ENCODE measurements at places on chromosomes 2 and 18. TPM values are rescaled to one million over a fixed set of nuclear protein-coding genes. Genes with fewer than 3 reads are reported as not detected.

The PPM1G gene
- 121 TPM for total RNA-seq

DNA sequence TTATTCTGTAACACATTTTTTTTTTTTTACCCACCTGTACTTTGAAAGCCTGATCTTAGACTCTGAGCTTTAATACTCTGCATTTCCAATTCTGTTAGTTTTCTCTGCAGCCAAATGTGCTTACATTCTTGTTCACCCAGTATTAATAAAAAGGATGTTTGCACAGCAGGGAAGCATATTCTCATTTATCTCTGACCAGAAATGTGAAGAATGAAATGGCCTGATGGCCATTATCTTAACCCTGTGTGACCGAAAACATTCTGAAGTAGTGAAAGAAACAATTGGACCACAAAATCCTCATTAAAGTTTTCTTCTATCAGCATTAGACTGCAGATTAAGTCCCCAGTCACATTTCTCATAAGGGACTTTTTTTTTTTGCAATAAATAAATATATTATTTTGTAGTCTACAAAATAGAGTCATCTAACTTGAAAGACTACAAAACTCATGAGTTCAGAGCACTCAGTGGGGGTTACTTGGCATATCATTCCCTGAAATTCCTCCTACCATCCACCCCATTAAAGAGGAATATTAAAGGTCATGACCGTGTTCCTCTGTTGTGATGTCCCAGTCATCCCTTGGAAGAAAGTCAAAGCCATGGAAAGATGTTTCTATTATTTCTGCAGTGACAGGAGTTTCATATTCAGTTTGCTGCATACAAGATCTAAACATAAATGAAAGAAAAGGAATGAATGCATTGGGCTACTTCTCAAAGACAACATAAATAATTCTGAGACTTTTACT is 364.4 kb downstream of the RND3 start:
- no peak overlapping the region for H3K27ac ChIP-seq
- H3K4me1 ChIP-seq, result peaks cover 38% of the 10 kb centered on the region
- no peak overlapping the region for H3K4me3 ChIP-seq
- H3K27me3 ChIP-seq, result no peaks in the 10 kb centered on the region

DNA sequence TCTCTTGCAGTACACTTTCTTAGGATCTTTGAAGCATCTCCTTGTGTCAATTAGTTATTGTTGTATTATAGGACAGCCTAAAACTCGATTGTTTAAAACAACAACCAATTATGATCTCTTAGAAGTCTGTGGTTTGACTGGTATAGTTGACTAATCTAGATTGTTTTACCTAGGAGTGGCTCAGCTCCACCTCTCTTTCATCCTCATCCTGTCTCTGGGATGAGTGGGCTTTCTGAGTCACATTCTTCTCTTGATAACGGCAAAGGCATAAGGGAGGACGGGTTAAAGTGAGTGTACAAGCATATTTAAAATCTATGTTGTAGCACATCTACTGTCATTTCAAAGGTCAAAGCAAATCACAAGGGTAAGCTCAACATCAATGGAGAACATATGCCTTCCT is 102.3 kb upstream of the GULP1 start:
- H3K36me3 ChIP-seq, result no peaks in the 10 kb centered on the region
- H3K4me1 ChIP-seq, result peaks cover 6% of the 10 kb centered on the region
- H3K27ac ChIP-seq, result no peak overlapping the region
- DNase-seq, result no peak

GRCh38 chr2:205463466-205464025 is 218.8 kb upstream of the NRP2 start:
- DNase-seq, result no peak
- H3K4me1 ChIP-seq, result no peaks in the 10 kb centered on the region
- no peaks in the 10 kb centered on the region for H3K27me3 ChIP-seq
- no peak overlapping the region for H3K27ac ChIP-seq
- no peaks in the 10 kb centered on the region for H3K36me3 ChIP-seq

DNA sequence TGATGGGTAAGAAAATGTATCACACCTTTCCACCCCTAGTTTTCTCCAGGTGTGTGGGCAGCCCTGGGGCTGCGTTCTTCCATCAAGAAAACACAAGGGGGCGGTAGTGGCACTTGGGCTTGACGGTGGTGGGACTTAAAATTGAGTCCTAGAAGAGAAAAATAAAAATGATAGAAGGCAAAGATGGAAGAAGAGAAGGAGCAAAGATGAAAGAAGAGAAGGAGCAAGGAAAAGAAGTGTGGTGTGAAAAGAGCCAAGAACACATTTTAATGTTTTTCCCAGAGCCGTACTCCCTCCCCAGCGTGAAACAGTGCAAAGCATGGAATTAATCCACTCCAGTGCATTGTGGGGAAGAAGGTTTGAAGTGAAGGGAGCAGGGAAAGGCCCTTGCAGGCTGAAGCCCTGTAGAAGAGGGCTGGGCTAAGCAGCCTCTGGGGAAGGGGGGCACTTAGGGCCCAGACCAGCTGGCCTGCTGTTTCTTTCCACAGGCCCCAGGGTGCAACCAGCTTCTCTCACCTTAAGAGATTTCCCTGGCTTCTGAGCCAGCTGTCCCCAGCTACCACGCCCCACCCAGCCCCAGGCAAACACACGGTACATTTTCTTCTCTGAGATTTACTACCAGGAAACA is 256.8 kb downstream of the RNF152 start:
- DNase-seq, result peak; percentile 68
- H3K36me3 ChIP-seq, result no peaks in the 10 kb centered on the region
- H3K4me3 ChIP-seq, result no peak overlapping the region
- H3K4me1 ChIP-seq, result peaks cover 9% of the 10 kb centered on the region
- H3K27ac ChIP-seq, result no peak overlapping the region
- H3K27me3 ChIP-seq, result no peaks in the 10 kb centered on the region

DNA sequence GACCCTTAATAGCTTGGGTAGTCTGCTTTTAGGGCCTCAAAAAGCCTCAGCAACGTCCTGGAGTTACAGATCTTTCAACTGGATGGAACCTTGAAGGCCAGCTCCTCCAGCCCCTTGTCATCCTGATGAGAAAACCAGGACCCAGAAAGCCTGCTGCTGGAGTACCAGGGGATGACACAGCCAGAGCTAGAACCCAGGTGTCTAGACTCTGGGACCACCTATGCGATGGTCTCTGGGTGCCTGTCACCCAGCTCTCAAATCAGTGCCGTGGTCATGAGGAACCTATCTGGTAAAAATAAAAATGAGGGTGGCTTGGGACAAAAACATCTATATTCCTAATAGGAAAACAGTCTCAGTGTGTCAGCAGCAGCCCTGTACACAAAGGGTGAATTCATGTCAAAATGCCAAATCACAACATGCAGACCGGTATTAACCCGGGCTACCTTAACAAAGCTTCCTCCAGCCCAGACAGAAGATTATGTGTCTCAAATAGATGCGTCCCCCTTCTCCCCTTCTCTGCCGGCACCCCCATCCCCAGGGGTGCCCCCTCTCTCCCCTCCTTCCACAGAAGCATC is 28.5 kb downstream of the SMAD7 start:
- H3K27ac ChIP-seq, result peak overlapping the region; percentile 23
- H3K36me3 ChIP-seq, result peaks cover 23% of the 10 kb centered on the region
- peak overlapping the region; percentile 11 for H3K4me3 ChIP-seq
- no peaks in the 10 kb centered on the region for H3K27me3 ChIP-seq

DNA sequence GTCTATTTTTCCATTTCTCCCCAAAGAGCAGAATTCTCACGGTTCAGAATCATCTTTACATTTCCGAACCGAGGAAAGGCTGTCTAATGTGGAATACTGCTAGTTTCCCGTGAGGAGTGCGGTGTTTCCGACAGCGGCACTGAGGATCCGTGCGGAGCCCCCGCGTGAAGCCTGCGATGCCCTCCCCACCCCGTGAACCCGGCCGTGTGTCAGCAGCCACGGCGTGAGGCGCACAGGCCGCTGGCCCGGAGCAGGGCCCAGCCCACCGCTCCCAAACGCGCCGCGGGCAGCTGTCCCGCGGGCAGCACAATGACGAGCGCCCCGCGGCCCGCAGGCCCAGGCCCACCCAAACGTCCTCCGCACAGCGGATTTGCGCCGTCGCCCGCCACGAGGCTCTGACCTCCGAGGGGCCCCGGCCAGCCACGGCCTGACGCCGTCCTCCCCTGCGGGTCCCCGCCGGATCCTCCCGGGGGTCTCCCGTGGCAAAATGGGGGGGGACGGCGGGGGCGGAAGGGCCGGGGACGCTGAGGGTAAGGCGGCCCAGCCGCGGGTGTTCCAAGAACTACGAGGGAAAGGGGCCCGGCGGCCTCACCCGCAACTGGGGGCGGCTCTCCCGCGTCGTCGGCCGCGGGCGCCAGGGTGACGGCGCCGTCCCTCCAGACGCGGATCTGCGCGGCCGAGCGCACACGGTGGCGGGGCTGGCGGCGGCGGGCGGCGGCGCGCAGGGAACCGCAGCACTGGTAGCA is 796 bp downstream of the SPIRE1 start:
- peak overlapping the region; percentile 54 for H3K4me3 ChIP-seq
- no peaks in the 10 kb centered on the region for H3K27me3 ChIP-seq
- peak overlapping the region; percentile 78 for H3K27ac ChIP-seq
- peaks cover 45% of the 10 kb centered on the region for H3K4me1 ChIP-seq

The TM4SF20 gene
- total RNA-seq, result not detected

The NETO1 gene
- not detected for total RNA-seq

GRCh38 chr18:55013086-55013485 is 53.8 kb upstream of the CCDC68 start:
- peaks cover 5% of the 10 kb centered on the region for H3K36me3 ChIP-seq
- peaks cover 34% of the 10 kb centered on the region for H3K4me1 ChIP-seq
- no peaks in the 10 kb centered on the region for H3K27me3 ChIP-seq
- H3K4me3 ChIP-seq, result no peak overlapping the region

DNA sequence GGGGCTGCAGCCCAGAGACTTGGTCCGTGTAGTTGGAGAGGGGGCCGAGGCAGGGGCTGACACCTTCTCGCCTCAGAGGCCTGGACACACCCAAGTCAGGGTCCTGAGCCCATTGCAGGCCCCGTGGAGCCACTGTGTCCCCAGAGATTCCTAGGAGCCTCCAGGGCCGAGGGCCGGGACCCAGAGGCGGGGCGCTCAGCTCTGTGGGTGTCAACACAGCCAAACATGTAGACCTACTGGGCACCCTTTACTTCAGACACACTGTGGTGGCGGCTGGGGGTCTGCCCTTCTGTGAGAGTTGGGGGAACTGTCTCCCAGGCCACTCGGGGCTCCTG is 459 bp upstream of the ESPNL start:
- no peaks in the 10 kb centered on the region for H3K4me1 ChIP-seq
- no peaks in the 10 kb centered on the region for H3K27me3 ChIP-seq
- H3K27ac ChIP-seq, result no peak overlapping the region
- H3K4me3 ChIP-seq, result no peak overlapping the region

DNA sequence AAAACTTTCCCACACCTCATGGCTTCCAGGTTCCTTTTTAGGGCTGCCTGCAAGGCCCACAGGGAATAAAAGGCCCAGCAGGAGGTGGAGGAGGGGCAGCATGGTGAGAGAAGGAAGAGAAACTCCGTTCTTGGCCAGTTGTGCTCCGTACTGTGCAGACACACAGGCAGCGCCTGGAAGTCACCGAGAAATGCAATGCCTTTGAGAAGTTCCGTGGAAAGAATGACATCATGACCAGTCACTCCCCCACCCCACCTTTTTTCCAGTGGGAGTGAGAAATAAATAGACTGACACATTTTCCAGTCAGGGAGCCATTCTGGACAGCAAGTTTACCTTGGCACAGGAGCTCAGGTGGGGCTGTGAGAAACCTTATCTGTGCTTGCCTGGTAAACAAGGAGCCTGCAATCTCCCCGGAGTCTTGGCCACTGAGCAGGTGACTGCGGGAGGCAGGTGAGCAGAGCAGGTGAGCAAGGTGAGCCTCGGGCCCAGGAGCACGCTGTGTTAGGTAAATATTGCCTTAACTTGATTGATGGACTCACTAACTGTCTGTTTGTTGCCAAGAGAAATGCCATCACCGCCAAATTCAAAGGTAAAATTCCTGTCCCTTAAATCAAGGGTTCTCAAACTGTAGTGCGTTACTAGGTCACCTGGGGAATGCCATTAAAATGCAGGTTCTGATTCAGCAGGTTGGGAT is 13.5 kb upstream of the LBH start:
- peak overlapping the region; percentile 27 for H3K4me3 ChIP-seq
- DNase-seq, result peak; percentile 72
- H3K4me1 ChIP-seq, result peaks cover 12% of the 10 kb centered on the region
- peaks cover 23% of the 10 kb centered on the region for H3K27me3 ChIP-seq
- H3K36me3 ChIP-seq, result no peaks in the 10 kb centered on the region

- H3K27me3 ChIP-seq, result no peaks in the 10 kb centered on the region
- H3K4me3 ChIP-seq, result no peak overlapping the region
- H3K27ac ChIP-seq, result no peak overlapping the region
Observed at GRCh38 chr2:103868396-103868795, 985.5 kb upstream of the POU3F3 start.

The NEU4 gene
- 0.37 TPM for total RNA-seq

DNA sequence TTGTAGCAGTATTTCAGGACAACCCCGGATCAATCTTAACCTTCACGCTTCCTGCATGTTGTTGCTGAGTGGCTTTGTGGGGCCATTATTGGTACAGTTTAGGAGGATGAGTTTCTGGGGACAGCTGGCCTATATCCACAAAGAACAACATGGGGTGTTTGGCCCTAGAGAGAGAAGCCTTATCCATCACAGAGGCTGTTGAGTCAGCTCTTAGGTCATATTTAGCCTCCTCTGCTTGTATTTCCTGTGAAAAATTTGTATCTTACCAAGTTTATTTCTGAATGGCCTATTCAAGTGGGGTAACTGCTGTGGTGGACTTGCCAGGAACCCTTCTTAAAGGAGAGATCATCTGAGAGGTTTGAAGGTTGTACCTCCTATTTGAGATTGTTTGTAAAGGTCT is 77.6 kb downstream of the MAP4K4 start:
- H3K4me1 ChIP-seq, result peaks cover 39% of the 10 kb centered on the region
- H3K4me3 ChIP-seq, result no peak overlapping the region
- no peaks in the 10 kb centered on the region for H3K27me3 ChIP-seq

The IL1A gene
- 6.4 TPM for total RNA-seq

DNA sequence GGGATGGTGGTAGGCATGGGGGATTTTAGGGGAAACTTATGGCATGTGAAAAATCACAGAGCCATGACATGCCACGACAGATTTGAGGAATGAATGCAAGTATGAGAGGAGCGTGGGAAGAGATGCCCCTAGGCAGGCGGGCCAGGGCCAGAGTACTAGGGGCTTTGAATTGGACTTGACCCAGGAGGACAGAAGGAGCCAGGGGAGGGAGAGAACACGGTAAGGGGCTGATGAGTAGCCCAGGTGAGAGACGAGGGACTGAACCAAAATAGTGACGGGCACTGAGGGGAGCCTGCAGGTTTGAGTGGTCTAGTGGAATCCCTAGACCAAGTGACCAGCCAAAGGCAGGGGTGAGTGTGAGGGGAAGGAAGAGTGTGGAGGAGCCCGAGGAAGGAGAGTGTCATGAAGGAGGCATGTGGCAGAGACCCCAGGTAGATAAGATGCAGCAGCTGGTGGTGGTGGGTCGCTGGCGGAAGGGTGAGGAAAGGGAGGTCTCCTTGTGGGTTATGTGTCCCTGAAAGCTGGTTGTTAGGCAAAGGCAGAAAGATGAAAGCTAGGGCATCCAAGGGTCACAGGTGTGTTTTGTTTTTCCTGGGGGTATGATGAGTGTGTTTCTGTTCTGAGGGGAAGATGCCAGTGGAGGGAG is 48.7 kb downstream of the ZBTB7C start:
- peaks cover 79% of the 10 kb centered on the region for H3K27me3 ChIP-seq
- DNase-seq, result no peak
- no peaks in the 10 kb centered on the region for H3K36me3 ChIP-seq

- no peak overlapping the region for H3K4me3 ChIP-seq
- H3K27ac ChIP-seq, result no peak overlapping the region
- DNase-seq, result no peak
- peaks cover 58% of the 10 kb centered on the region for H3K27me3 ChIP-seq
Observed at GRCh38 chr2:109356324-109357035, 227.5 kb downstream of the SH3RF3 start.

The MGAT4A gene
- 21.8 TPM for total RNA-seq
